CD4-positive, alpha-beta T cell treated with Interleukin-12 subunit alpha and Interleukin-12 subunit beta, for 1 hour (primary cell): ENCODE measurements at places on chromosomes 5 and 9.

DNA sequence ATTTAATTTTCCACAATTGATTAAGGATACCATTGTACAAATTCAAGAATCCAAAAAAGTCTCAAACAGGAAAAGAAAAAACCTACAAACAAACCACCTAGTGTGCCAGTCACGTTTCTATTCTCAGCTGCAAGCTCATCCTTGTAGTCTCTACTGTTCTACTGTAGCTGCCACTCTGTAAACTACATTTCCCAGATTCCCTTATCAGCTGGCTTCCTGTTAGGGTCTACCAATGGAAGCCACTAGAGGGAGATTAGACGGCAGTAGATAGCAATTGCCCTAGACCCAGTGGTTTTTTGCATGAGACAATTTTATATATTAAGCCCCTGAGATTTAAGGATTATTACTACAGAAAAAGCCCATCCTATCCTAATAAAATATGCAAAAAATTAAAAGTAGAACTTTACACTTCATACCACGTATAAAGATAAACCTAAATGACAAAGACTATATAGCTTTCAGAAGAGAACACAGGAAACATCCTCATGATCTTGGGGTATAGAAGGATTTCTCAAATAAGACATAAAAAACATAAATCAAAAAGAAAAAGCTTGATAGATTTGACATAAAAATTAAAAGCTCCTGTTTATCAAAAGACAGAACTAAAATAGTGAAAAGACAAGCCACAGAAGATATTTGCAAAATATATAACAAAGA, 37.4 kb downstream of the P4HA2 start:
- peak; percentile 54 for DNase-seq

DNA sequence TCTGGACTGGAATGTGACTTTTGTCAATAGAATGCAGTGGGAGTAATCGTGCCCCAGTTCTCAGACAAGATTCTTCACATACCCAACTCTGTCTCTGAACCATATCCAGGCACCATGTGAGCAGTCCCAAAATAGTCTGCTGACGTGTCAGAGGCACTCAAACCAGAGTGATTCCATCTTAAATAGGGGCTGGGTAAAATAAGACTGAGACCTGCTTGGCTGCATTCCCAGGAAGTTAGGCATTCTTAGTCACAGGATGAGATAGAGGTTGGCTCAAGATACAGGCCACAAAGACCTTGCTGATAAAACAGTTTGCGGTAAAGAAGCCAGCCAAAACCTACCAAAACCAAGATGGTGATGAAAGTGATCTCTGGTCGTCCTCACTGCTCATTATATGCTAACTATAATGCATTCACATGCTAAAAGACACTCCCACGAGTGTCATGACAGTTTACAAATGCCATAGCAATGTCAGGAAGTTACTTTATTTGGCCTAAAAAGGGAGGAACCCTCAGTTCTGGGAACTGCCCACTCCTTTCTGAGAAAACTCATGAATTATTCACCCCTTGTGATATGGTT, 16.9 kb upstream of the PLCXD3 start:
- DNase-seq = no peak

- DNase-seq = no peak
Measured at GRCh38 chr5:143757116-143757515, 54.8 kb upstream of the HMHB1 start.

DNA sequence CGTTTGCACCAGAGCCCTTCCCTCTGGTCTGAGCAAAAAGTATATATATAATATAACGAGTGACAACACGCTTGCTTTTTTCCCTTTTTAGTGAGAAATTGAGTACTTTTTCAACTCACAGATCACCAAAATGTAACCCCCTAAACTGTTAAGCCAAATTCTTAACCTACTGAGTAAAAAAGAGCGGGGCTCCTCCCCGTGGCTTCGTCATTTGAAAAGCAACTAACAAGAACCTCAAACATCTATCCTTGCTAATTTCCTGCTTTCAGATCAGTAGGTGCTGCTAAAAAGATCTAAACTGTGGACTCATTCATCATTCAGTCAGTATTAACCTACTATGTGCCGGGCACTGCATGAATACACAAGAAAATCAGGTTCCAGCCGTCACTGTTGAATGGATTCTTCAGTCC, 1.0 kb upstream of the PTBP3 start:
- DNase-seq = peak; percentile 59

GRCh38 chr9:36995927-36996705, 38.0 kb downstream of the PAX5 start:
- peak; percentile 54 for DNase-seq

- DNase-seq = no peak
Measured at GRCh38 chr5:173314166-173314952, 13.9 kb downstream of the STC2 start.

- DNase-seq = no peak
Measured at GRCh38 chr9:114112325-114112724, 13.2 kb upstream of the KIF12 start.

GRCh38 chr5:32095261-32095671, 78.9 kb downstream of the GOLPH3 start:
- no peak for DNase-seq

DNA sequence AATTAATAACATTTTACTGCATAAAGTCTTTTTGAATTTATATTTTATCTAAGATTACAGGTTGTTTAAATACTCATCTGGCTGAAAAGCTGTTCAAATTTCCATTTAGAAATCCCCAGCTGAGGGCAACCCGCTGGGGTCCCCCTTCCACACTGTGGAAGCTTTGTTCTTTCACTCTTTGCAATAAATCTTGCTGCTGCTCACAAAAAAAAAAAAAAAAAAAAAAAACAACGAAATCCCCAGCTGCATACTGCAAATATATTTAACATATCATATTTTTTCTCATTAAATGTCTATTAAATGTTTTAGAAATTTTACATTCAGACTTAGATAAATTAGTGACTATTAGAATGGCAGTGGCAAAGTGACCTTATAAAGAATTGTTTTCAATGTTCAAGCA, 172.2 kb downstream of the NFIB start:
- DNase-seq = no peak

DNA sequence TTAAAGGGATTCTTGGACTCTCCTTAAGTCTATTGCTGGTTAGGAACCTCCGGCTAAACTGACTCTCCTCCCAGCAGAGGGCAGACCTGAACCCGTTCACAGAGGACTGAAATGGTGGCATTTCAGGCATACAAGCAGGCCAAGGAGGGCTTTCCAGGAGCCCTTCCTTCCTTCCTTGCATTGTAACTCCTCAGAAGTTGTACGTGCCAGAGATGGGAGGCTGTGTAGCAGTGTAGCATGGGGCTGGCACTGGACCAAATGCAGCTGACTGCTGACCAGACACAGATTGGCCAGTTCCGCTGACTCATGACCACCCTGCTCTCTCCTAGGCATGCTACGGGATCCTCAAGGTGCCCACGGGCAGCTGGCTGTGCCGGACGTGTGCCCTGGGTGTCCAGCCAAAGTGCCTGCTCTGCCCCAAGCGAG, 36.4 kb downstream of the JADE2 start:
- no peak for DNase-seq

GRCh38 chr5:139401546-139401945, 2.3 kb downstream of the SPATA24 start:
- DNase-seq = no peak

DNA sequence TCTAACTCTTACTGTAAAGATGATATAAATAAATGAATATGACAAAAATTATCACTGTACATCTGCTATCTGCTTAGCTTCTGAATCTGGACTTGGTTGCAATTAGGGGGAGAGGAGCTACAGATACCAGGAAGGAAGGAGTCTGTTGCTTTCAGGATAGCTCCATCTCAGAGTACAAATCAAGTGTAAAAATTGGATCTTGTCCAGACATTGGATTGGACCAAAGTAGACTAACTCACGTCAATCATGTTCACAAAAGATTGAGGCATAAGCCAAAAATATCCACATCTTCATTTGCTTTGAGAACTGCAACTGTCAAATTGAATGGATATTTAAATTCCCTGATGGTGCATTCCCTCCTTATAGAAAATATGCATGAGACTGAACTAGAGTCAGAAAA, 8.8 kb upstream of the OR1Q1 start:
- no peak for DNase-seq

GRCh38 chr5:163571744-163572143, 66.3 kb downstream of the MAT2B start:
- DNase-seq = no peak

DNA sequence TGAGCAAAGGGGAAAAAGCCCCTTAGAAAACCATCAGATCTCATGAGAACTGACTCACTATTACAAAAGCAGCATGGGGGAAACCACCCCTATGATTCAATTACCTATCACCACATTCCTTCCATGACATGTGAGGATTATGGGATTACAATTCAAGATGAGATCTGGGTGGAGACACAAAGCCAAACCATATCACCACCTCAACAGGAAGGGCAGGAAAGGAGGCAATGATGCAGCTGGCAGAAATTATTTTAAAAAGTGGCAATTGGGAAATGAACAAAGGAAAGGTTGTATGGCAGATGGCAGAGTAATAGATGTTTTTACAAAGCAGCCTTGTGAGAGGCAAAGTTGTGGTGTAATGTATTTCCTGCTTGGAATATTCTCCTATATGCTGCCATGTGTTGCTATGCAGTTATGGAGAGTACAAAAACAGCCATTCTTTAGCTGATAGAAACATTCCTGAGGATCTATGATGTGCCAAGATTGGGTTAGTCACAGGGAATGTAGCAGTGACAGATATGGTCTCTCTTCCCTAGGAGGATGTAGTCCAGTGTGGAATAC, 138.8 kb downstream of the SMC2 start:
- no peak for DNase-seq

- no peak for DNase-seq
Measured at GRCh38 chr5:172380987-172381643, 73.2 kb downstream of the SH3PXD2B start.

GRCh38 chr9:121452085-121452484, 47.6 kb downstream of the GGTA1 start:
- no peak for DNase-seq

GRCh38 chr9:8868632-8869031, 1069.1 kb upstream of the DMAC1 start:
- DNase-seq = no peak

GRCh38 chr5:33315189-33315588, 125.6 kb upstream of the TARS1 start:
- DNase-seq = no peak

- no peak for DNase-seq
Measured at GRCh38 chr9:82593501-82593900, 469.4 kb downstream of the RASEF start.

- no peak for DNase-seq
Measured at GRCh38 chr5:39189292-39189955, 29.9 kb downstream of the FYB1 start.

GRCh38 chr5:67998709-67999261, 216.8 kb upstream of the PIK3R1 start:
- DNase-seq = peak; percentile 2

DNA sequence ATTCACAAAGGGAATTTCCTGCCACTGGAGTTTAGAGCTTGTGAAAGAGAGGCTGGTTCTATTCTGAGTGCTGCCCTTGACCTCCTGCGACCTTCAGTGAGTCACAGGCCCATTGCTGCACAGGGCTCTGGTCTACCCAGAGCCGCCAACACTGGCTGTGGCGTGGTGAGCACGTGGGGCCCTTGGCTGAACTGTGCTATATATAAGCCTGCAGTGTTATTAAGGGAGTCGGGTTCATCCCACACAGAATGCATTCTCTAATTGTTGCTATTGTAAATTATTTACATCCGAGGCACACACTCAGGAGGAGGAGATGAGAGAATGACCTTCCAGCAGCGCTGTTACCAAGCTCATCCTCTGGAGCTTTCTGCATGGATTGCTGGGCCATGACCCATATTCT, 47.1 kb downstream of the BRINP1 start:
- DNase-seq = no peak

DNA sequence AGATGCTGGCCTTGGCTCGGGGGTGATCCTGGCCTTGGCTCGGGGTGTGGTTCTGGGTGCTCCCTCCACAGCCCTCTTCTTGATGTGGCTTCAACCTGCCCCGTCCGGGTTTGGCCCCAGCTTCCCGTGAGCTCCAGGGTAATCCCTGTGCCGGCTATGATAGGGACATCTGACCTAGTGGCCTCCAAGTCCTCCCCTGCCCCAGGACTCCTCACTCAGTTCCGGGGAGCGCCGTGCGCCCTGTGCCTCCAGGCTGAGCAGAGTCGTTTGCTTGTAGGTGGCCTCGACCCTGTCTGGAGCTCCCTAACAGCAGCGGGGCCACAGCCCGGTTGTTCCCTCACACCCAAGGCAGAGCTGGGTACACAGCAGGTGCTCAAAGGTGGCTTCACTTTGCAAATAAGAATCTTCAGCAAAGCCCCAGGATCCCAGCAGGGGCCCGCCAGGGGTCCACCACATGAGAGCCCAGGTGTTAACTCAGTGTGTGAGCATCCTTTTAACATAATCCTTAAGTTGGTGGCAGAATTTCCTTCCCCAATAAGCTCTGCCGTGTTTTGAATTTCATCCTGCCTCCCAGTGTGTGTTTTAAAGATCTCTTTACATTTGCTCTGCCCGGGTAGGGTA, 32.3 kb upstream of the CEP72 start:
- DNase-seq = no peak
